ENCODE measurements at places on chromosomes 4 and X.

GRCh38 chr4:37665333-37666320 lies 20.5 kb downstream of the RELL1 start:
- DNase-seq = no peak

DNA sequence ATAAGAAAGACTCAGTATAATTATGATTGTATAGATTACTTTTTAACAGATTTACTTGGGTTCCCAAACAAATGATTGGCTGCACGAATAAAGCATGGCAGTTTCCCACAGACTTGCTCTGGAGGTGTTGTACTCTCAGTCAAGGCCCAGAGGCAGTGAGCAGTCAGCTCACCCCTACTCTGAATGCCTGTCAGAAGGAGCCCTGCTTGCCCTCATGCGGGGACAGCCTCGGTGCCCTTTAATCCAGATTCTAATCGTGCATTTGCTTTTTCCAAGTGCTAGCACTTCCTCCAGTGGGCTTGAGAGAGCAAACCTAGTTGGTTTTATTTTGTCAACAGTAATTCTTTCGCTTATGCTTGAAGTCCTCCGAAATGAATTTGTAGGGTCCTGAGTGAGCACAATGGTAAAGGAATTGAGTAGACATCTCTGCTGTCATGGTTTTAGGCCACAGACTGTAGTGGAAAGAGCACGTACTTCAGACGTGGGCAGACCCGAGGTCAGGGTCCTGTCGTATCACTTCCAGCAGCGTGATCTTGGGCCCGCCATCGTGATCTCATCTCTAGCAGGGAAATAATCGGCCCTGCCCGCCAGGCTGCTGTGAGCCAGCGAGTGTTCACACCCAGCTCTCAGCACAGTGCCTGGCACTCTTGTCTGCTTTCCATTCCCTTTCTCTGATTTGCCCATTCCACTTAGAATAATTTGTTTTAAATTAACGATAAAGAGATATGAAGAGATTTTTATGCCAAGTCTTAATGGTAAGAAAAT lies 48.3 kb downstream of the GRK4 start:
- no peak for DNase-seq

GRCh38 chr4:161097821-161098220 lies 1066.0 kb downstream of the FSTL5 start:
- DNase-seq = no peak

DNA sequence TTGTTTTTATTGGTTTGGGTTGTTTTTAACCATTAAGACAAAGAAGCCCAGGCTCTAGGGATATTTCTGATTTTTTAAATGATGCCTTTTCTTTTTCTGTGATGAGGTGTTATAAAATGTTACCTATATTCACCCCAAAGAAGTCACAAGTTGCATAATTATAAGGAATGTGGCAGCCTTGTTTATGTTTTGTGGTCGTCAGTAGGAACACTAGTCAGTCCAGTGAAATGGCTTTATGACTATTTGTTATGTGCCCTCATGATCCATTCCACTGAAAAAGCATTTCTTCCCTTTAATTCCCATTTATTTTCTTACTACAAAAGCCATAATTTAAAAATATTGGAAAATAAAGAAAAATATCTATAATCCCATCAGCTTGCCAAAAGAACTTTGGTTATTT lies 34.4 kb downstream of the CC2D2A start:
- DNase-seq = no peak

DNA sequence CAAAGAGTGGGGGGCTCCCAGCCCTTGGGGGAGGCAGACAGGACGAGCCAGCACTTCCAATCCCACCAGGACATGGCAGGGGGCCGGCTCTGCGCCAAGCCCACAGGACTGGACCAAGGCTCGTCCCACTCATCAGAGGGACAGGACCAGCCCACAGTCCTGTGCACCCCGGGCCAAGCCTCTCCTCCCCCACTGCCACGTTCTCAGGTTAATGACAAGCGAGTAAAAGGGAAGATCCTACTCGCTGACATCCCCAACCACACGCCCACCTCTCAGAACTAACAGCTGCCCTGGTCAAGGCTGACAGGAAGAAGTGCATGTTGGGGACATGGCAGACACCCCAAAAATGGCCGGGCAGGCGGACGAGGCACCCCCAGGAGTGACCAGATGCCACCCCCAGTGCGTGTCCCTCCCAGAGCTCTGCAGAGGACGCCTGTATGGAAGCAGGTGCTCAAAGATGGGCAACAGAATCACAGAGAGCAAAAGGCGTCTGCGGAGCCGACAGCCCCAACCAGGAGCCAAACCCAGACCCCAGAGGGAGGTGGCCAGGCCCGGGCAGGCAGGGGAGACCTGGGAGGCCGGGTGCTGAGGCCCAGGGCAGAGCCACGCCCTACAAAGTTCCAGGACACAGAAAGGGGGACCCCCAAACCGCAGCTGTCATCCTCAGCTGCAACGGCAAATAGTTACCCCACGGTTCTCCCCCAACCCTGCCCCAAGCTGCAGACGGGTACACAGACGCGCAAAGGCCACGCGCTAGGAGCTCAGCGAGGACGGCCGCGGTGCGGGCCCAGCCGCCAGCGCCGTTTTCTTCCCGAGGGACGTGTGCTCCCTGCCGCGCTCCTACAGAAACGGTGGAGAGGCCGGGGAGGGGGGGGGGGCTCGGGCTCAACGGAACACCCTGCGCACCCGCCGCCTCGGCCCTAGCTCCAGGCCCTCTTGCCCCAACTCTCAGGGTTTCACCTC lies 1.7 kb downstream of the CTBP1 start:
- no peak for DNase-seq

DNA sequence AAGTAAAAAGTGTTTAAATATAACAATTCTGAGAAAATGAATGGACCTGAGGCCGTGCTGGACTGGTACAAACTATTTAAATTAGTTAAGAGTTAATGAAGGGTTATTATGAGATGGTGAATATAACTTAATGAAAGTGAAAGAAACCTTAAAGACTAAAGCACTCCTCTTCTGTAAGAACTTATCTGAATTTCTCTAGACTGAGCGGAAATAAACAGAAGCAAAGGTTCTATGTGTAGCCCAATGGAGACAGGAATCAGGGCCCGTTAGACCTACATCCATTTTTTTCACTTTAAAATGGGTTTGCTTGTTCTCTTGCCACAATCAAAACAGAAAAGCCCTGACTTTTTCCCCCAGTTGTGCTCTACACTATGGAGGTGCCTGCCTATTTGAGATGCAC lies 14.9 kb downstream of the AMMECR1 start:
- DNase-seq = no peak

DNA sequence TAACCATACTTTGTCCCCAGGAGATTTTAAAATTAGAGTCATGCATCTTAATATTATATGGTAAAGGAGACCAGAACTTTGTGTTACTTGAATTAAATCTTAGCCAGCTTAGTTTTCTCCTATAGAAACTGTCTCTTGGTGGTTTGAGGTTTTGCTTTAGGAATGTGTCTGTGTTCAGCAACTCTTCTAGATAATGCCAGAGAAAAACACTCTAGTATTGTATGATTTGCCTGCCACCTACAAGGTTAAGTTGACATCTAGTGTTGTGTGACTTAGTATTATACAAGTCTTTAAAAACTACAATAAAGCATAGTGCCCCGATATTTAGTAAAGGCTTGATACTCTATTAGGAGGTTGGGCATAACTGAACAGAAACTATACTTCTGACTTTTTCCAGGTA lies 2.1 kb downstream of the UGT8 start:
- no peak for DNase-seq

DNA sequence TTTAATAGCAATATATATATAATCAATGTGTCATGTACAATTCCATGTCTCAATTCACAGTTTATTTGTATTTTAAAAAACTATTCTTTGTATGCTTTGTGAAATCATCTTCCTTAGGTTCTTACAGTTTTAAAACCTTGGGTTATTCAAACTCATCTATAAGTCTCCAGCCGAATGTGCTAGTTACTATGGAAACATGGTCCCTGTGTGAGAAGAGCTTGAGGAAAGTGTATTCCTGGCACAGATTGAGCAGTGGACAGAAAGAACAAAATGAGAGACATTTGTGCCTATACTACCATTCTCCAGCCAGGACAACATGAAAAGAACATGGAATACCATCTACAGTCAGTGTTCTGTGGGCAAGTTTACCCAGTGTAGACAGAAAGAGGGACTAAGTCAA lies 103.4 kb downstream of the EFHC2 start:
- DNase-seq = no peak

GRCh38 chrX:85930099-85930498 lies 117.3 kb downstream of the CHM start:
- DNase-seq = no peak

- no peak for DNase-seq
These were observed 997 bp downstream of the NKX1-1 start for GRCh38 chr4:1405254-1405635.

GRCh38 chrX:41036668-41037326 lies 48.4 kb upstream of the USP9X start:
- DNase-seq = no peak

- peak; percentile 8 for DNase-seq
These were observed 623.8 kb downstream of the EPHA5 start for GRCh38 chr4:65046192-65047133.

- no peak for DNase-seq
These were observed 2.2 kb downstream of the SLIT2 start for GRCh38 chr4:20253735-20254409.

GRCh38 chr4:72689923-72690322 lies 120.9 kb upstream of the ADAMTS3 start:
- no peak for DNase-seq

DNA sequence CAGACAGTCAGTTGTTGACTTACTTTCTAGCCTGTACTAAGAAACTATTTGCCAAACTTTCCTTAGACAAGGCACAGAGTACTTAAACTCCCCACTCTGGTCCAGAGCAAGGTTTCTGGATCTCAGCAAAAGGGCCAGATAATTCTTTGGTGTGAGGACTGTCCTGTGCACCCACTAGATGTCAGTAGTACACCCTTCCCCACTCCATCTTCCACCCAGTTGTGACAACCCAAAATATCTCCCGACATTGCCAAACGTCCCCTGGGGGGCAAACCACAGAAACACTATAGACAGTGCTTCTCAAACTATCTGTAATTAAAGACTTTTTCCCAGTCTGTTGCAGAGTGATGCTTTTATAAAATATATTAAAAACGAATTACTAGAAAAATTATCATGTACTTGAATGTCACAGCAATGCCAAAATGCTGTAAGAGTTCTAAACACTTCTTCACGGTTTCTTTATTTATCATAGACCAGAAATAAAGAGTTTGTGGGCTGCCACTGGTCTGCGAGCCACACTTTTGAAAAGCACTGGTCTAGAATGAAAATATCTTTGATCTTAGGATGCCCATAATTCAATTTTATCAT lies 203.5 kb downstream of the PRDM5 start:
- DNase-seq = peak; percentile 60

GRCh38 chr4:6606465-6607235 lies 31.7 kb downstream of the MAN2B2 start:
- DNase-seq = no peak

- DNase-seq = no peak
These were observed 27.2 kb downstream of the SLC39A8 start for GRCh38 chr4:102318105-102318504.

DNA sequence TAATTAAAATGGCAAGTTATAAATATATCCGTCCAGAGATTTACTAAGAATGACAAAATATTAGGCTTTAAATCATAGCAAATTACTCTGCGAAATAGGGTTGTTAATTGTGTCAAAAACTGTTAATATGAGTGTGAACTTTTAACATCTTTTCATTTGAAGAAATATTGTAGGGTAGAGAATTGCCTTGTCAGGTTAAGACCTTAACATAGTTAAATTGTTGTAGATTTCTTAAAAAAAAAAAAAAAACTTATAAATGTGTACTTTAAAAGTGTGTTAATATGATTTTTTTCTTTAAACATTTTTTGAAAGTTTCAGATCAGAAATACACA lies 107.7 kb upstream of the TLR2 start:
- DNase-seq = no peak

GRCh38 chr4:98527534-98528269 lies 130.7 kb downstream of the TSPAN5 start:
- DNase-seq = no peak

DNA sequence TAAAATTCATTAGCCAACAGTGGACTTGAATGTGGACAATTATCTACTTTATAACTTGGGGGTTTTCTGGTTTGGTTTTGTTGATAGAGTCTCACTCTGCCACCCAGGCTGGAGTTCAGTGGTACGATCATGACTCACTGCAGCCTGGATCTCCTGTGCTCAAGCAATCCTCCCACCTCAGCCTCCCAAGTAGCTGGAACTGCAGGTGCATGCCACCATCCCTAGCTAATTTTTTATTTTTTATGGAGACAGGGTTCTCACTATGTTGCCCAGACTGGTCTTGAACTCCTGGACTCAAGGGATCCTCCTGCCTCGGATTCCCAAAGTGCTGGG lies 12.4 kb upstream of the ELF2 start:
- DNase-seq = no peak

DNA sequence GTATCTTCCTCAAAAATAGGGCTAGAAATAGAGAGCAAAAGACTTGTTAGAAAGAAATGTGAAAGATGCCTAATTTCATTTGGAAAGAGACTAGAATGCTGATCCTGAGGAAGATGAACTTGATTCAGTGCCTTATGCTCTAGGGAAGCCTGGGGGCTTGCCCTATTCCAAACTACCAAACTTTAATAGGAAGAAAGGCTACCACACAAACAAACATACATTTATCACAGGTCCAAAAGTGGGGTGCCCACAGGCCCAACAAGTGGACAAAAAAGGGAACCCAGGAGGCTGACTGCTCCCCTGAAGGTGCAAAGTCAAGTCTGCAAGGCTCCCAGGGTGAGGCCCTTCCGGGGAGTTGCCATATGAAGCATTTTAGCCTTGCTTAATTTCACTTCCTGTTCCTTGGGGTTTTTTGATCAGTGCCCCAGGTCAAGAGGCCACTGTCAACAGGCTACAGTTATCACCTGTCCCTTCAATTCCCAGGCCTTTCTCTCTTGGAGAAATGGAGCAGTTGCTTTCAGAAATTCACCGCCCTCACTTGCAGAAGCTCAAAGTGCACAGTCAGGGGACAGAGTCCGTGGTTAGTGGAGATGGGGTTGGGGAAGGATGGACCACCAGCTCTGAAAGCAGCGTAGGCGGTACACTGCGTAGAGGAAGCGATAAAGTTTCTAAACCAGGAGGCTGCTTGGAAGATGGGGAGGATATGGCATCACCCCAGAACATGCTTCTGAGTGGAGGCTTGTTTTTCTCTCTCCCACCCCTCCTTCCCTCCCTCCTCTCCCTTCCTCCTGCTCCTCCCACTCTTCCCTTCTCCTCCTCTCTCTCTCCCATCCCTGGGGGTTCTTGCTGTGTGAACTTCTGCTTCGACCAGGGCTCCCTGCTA lies 36.4 kb downstream of the TMEM154 start:
- DNase-seq = no peak

- no peak for DNase-seq
These were observed 694 bp downstream of the PDS5A start for GRCh38 chr4:39976945-39977488.
